Caudate nucleus (tissue), 63 donors: ENCODE measurements at places on chromosomes 4 and X.
A peak's percentile ranks its signal among the peaks of the same experiment; 100 is the strongest.

- no peak for DNase-seq
These were observed 115.1 kb downstream of the RASGEF1B start for GRCh38 chr4:81356621-81357020.

GRCh38 chr4:161869511-161869910 is 294.3 kb downstream of the FSTL5 start:
- DNase-seq, result no peak

DNA sequence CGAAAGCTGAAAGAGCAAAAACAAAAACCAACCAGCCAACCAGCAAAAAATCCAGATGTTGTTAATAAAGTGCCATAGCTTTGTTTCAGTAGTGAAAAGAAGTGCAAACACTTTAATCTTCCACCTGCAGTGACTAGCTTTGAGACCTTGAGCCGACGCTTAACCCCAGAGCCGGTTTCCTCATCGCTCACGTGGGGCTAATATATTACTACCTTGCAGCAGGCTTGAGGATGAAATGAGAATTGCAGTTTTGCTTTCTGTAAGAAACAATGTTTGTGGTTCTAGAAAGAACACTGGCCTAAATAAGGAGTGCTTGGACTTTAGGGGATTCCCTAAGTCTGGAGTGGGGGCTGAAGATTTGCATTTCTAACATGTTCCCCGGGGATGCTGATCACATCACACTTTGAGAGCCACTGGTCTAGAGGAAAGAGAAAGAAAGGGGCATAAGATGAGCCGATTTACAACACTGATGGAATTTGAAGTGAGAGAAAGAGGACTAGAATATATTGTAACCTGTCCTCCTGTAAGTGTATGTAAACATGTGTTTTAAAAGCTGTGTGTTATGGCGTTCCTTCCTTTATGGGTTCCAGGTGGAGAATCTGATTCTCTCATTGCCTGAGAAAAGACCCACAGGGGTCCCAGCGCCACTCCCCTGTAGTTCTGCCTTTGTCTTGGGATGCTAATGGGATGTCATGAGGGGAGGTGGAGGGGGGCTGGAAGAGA is 1.4 kb downstream of the FGF2 start:
- DNase-seq, result no peak

DNA sequence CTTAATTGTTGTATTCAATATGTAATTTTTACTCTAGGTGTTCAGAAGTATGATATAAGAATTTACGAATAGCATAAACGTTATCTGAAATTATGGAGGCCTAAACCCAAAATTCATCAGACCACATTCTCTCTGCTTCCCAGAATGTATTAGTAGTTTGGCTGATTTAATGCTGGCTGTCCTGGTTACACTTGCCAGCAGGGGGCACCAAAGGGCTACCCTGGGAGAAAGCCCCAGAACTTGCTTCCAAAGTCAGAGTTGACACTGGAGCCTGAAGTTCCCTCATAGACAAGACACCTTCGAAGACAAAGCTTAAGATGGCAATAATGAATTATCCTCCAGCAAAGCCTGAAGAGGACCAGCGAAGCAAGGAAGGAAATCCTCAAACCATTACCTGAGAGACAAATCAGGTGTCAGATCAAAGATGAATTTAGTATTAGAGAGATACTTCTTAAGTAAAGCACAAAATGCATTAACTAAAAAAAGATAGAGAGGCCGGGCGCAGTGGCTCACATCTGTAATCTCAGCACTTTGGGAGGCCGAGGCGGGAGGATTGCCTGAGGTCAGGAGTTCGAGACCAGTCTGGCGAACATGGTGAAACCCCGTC is 11.3 kb upstream of the ANOS1 start:
- DNase-seq, result no peak

DNA sequence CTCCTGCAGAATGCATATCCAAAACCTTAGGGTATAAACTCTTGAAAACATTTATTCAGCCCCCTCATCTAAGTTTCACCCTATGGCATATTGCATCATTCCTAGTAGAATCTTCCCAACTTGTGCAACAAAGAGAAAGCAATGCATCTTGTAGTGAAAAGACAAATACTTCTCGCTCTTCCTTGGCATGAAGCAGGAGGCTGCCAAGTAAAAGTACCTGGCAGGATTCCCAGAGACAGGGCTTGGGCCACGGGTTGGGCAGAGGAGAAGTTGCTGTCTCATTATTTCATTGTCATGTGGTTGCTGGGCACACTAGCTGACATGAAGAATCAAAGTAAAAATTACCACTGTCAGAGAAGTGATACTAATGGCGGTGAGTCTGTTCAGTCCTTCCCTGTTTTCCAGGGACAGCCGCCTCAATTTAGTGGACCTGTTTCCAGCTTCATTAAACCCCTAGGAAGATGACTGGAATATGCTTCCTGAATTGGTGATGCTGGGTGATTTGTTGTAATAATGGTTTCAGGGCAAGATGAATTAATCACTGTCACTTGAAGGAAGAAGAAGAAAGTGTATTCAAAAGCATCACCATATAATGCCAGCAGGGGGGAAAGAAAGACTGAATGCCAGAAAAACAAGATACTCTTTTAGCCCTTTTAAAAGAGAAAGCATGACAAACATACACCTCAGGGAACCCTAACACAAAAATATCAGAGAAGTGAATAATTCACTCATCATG is 380.5 kb upstream of the IGFBP7 start:
- no peak for DNase-seq

DNA sequence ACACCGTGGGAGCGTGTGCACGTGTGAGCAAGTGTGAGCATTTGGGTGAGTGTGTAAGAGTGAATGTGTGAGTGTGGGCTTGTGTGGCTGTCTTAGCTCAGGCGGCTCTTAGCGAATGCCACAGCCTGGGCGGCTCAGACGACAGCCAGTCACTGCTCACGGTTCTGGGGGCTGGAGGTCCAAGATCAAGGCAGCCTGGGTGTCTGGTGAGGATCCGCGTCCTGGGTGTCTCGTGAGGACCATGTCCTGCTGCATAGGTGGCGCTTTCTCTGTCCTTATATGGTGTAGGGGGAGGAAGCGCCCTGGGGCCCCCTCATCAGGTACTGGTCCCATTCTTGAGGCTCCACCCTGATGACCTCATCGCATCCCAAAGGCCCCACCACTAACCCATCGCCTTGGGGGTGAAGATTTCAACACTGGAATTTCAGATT is 4.5 kb downstream of the DOK7 start:
- no peak for DNase-seq

GRCh38 chrX:102745857-102746584 is 25.5 kb downstream of the GPRASP3 start:
- DNase-seq, result peak; percentile 21

GRCh38 chr4:38177035-38177546 is 216.9 kb downstream of the PTTG2 start:
- no peak for DNase-seq

GRCh38 chrX:65652098-65652497 is 15.4 kb upstream of the MSN start:
- DNase-seq, result no peak

DNA sequence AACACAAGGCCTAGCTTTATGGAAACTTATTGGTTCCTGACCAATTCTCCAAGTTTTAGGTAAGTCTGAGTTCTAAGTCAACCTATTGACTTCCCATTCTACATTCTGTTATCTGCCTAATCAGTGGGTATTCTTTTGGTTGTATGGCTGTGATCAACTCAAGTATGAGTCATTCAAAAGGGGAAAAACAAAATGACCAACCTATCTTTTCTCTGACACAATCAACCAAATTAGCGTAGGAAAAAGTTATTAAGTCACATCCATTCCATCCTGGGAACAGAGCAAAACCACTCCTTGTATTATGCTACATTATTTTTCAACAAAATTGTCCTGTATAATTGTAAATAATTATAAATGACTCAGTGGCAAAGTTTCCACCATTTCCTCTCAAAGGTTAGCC is 136.2 kb downstream of the SHROOM4 start:
- DNase-seq, result no peak

DNA sequence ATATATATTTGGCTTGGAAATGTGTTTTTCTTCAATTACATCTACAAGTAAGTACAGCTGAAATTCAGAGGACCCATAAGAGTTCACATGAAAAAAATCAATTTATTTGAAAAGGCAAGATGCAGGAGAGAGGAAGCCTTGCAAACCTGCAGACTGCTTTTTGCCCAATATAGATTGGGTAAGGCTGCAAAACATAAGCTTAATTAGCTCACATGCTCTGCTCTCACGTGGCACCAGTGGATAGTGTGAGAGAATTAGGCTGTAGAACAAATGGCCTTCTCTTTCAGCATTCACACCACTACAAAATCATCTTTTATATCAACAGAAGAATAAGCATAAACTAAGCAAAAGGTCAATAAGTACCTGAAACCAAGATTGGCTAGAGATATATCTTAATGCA is 26.1 kb downstream of the NUDT6 start:
- no peak for DNase-seq

- DNase-seq, result no peak
These were observed 28.5 kb downstream of the TRIM61 start for GRCh38 chr4:164948975-164949374.

- DNase-seq, result no peak
These were observed 109.3 kb upstream of the DGKK start for GRCh38 chrX:50579955-50580354.

GRCh38 chrX:40953369-40953768 is 131.9 kb upstream of the USP9X start:
- no peak for DNase-seq

GRCh38 chr4:76690011-76690905 is 207.7 kb downstream of the SOWAHB start:
- no peak for DNase-seq

- no peak for DNase-seq
These were observed 116.0 kb downstream of the PACRGL start for GRCh38 chr4:20816287-20816686.
